Activated CD8-positive, alpha-beta memory T cell treated with anti-CD3 and anti-CD28 coated beads for 1 hour (primary cell): ENCODE measurements at places on chromosomes 7 and 10.

GRCh38 chr7:69907720-69908119 is 309.4 kb downstream of the AUTS2 start:
- DNase-seq, result no peak

DNA sequence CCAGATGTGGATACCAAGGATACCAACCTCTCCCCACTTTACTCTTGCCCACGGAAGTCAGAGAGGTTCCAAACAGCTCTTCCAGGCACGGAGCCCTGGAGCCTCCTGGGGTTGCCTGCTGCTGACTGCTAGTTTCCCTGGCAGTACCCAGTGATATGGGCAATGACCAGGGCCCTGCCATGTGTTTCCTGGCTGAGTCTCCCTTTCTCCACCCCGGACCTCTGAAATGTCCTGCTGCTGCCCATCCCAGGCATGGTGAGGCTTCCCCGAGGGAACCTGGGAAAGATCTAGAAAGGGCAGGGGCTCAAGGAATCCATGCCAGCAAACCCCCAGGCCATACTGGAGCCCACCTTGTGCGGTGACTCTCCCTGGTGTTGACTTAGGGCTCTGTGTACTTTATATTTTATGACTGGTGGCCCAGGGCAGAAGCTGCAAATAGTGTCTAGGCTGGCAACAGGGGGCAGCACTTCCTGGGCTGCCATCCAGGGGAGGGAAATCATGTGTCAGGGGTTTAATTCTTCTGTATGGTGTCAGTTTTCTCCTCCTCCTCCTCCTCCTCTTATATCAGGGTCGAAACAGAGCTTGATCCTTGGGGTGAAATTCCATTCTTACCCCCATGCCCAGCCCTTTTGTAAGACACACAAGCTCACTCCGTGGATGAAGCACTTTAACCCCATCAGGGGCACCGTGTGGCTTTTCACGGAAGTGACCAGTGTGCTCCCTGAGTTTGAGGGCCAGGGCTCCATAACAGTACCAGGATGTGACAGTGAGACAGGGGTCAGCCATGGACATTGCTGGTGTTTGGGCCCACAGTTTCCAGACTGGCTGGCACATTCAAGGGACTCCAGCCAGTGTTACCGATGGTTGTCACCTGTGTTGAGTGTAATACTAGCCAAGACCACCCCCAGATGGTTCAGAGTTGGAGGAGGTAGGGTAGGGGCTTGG is 62.4 kb upstream of the GDF10 start:
- DNase-seq, result no peak

DNA sequence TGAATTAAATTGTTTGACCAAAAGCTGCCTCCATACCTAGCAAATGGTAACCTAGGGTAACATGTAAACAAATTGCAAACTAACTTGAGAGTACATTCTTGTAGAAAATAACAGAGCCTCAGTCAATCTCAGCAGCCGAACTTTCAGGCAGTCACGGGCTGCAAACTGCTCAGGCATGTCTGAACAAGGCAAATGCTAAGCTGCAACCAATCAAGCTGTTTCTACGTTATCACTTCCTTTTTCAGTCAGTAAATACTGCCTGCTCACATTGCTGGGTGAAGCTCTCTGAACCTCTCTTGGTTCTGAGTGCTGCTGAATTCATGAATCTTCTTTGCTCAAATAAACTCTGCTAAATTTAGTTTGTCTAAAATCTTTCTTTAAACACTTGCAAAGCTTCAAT is 1212.4 kb downstream of the SORCS1 start:
- no peak for DNase-seq

GRCh38 chr10:66931340-66931948 is 5.6 kb downstream of the LRRTM3 start:
- DNase-seq, result no peak

- DNase-seq, result no peak
These were observed 481.6 kb downstream of the TNS3 start for GRCh38 chr7:47100148-47100816.

DNA sequence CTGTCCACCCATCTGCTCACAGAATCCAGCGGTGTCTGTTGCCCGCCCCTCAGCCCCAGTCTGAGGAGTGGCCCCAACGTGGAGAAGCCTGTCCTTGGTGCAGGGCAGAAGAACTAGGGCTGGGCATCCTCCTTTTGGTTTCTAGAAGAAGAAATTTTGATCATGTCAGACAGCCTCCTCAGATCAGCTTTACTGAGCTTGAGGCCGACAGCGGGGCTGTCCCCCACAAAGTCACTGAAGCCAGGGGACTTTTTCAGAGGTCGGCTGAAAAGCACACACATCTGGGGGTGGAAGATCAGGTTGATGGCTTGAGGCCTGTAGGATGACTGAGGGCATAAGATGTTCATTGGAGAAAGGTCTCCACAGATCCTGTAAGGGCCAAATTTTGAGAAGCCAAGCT is 767.9 kb downstream of the GRID1 start:
- no peak for DNase-seq

GRCh38 chr10:51074238-51075028 is at the start of gene PRKG1:
PRKG1 (plus strand) TSS chr10:51074487.
- DNase-seq, result no peak

- no peak for DNase-seq
These were observed 11.4 kb downstream of the DAGLB start for GRCh38 chr7:6436385-6436685.
